PC-3 (cell line): ENCODE measurements at places on chromosomes 5 and 9.

- no peak for DNase-seq
- H3K27ac ChIP-seq, result no peak overlapping the region
- H3K4me3 ChIP-seq, result no peak overlapping the region
- H3K4me1 ChIP-seq, result no peaks in the 10 kb centered on the region
These were observed 73.2 kb downstream of the SNCAIP start for GRCh38 chr5:122385286-122385685.

DNA sequence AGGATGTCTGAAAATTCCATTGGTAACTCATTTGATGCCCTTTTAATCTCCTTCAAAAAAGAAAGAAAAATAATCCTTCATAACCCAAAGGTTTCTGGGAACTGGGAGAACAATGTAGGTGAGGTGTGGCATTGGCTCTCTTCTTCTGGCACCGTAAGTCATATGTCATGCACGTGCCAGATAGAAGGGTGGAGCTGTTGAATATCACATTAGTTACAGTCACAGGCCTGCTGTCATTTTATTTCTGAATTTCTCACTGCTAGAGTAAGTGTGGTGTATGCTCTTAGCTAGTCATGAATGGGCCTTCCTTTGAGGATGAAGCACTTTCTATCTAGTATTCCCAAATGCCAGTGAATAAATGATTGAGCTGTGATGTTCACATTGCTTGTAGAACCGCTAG, 201.8 kb upstream of the SGCD start:
- H3K36me3 ChIP-seq, result no peaks in the 10 kb centered on the region
- no peaks in the 10 kb centered on the region for H3K27me3 ChIP-seq
- no peak overlapping the region for H3K27ac ChIP-seq
- no peak for DNase-seq

GRCh38 chr5:23305055-23305454, 202.4 kb upstream of the PRDM9 start:
- no peak for DNase-seq
- H3K4me3 ChIP-seq, result no peak overlapping the region
- H3K36me3 ChIP-seq, result no peaks in the 10 kb centered on the region
- no peak overlapping the region for H3K27ac ChIP-seq

DNA sequence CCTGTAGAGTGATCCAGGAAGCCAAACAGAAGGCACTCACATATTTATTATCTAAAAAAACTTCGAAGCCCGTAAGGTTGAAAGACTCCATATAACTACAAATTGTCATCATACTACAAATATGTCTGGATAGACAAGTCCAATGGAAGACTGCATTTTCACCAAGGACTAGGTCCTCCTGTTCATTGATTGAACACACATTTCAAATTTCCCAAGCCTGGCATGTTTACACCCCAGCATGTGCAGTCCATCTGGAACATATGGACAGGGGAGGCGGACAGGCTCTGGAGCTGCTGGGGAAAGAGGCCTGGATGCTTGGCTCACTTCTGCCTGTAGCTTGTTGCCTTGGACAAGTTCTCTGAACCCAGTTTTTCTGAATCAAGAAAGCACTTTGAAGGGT, 378.7 kb downstream of the ENC1 start:
- H3K36me3 ChIP-seq, result no peaks in the 10 kb centered on the region
- no peak for DNase-seq
- H3K4me1 ChIP-seq, result peaks cover 14% of the 10 kb centered on the region
- H3K27me3 ChIP-seq, result no peaks in the 10 kb centered on the region

DNA sequence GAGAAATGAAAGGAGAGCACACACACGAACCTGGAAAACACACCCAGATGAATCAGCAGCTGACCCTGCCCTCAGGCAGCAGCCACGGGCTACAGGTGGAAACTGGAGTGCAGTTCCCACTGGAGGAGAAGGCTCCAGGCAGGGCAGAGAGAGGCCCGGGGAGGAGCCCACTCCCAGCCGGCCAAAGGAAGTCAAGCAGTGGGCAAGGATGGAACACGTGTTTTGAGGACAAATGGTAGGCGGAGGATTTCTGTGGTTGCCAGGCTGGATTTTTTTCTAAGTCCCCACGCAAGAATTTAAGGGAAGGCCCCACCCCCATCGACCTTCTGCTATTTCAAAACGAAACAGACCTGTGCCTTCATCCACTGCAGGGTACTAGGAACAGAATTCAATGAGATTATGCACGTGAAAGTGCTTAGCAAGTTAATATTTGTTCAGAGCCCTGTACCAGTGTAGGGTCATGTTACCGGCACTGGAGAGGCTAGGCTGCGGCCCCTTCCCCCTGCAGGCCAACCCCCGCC, 6.8 kb downstream of the EPB41L4B start:
- peak; percentile 55 for DNase-seq
- H3K4me1 ChIP-seq, result peaks cover 67% of the 10 kb centered on the region
- H3K27me3 ChIP-seq, result no peaks in the 10 kb centered on the region
- no peaks in the 10 kb centered on the region for H3K36me3 ChIP-seq
- H3K4me3 ChIP-seq, result no peak overlapping the region
- peak overlapping the region; percentile 54 for H3K27ac ChIP-seq

- no peaks in the 10 kb centered on the region for H3K36me3 ChIP-seq
- H3K4me3 ChIP-seq, result no peak overlapping the region
- peaks cover 40% of the 10 kb centered on the region for H3K27me3 ChIP-seq
- DNase-seq, result no peak
- H3K4me1 ChIP-seq, result no peaks in the 10 kb centered on the region
These were observed 28.5 kb downstream of the KCNMB1 start for GRCh38 chr5:170360709-170361108.

- H3K27me3 ChIP-seq, result no peaks in the 10 kb centered on the region
- no peaks in the 10 kb centered on the region; the same call in 1 of the 2 replicates for H3K36me3 ChIP-seq
- no peak for DNase-seq
- H3K27ac ChIP-seq, result no peak overlapping the region
These were observed 790.1 kb upstream of the ZNF608 start for GRCh38 chr5:125536582-125536981.

GRCh38 chr5:74422671-74423070, 217.9 kb downstream of the ENC1 start:
- no peaks in the 10 kb centered on the region for H3K27me3 ChIP-seq
- DNase-seq, result no peak
- no peak overlapping the region for H3K27ac ChIP-seq
- no peak overlapping the region for H3K4me3 ChIP-seq
- no peaks in the 10 kb centered on the region for H3K36me3 ChIP-seq

DNA sequence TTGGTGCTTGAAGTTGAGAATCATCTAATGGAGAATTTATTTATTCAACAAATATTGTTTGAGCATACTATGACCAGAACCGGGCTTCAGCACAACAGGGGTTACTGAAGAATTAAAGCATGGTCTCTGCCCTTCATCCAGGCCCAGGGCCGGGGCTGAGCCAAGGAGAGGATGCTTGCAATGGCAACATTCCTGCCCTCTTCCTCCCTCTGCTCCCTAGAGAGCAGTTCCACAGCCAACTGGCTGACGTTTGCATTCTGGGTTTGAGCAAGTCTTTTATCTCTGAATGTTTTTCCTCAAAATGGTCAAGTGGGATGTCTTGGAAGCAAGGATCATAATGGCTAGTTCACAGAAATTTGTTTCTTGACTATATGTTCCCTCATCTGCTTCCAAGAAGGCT, 80.7 kb downstream of the GLDC start:
- H3K4me1 ChIP-seq, result peaks cover 43% of the 10 kb centered on the region
- H3K36me3 ChIP-seq, result no peaks in the 10 kb centered on the region
- no peaks in the 10 kb centered on the region for H3K27me3 ChIP-seq
- DNase-seq, result no peak
